ENCODE measurements at places on chromosomes 7 and 10.

DNA sequence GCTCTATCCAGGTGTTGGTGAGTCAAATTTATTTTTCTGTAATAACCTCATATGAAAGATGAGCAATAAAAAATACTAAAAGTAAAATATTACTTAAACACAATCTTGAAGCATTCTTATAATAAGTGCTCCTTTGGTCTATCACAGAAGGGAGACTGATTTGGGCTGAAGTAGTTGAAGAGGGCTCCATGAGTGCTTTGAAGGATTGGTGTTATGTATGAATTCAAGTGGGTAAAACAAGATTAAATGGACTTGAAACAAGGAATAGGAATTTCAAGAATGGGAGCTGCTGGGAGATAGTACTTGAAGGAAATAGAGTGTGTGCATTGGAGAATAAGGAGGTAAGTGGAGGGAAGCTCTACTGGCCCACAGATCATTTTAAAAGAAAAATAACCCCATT is 7.3 kb upstream of the OR2A2 start:
- no peak for DNase-seq

GRCh38 chr7:148079206-148080080 is 511.1 kb upstream of the C7orf33 start:
- DNase-seq: no peak

- DNase-seq: no peak
These were observed 1.3 kb upstream of the ACHE start for GRCh38 chr7:100896732-100897608.

DNA sequence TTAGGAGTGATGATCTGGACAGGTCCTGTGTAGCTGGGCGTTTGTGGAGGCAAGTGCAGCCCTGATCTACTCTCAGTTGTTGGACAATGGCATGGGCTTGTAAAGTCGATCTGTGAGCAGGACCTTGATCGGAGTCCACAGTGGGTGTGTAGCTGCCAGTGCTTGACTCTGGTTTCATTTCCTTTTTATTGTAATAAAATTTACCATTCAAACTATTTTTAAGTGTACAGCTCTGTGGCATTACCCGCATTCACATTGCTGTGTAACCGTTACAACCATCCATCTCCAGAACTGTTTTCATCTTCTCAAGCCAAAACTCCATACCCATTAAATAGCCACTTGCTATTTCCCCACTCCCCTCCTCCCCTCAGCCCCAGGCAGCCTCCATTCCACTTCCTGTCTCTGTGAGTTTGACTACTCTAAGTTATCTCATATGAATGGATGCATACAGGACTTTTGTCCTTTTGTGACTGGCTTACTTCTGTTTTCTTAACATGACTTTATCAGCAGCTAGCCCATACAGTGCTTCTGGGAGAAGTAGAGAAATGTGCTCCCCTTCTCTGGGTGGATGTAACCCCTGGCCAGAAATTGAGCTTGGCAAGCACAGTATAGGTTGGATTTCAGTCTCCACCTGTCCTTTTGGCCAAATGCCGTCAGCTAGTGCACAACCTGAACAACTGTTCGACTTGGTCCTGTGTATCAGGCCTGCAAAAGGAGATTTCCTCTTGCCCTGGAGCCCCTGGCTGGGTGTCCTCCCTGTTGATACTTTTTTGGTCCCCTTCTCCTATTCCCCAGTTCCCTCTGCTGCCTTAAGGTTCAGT is 180.0 kb downstream of the LRMDA start:
- no peak for DNase-seq

DNA sequence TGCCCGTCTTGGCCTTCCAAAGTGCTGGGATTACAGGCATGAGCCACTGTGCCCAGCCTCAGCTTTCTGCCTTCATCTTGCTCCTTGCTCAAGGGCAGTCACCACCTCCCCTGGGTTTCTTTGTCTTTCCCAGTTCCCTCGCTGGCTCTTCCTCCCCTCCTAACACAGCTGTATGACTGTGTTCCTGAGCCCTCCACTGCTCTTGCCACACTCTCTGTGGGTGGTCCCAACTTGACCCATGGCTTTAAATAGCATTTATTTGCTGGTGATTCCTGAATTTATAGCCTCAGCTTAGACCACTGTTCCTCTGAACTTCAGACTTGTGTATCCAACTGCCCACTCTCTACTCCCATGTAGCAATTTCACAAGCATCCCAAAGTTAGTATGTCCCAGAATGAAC is 181.3 kb downstream of the BAMBI start:
- no peak for DNase-seq

GRCh38 chr10:125003146-125003900 is 61.4 kb downstream of the ZRANB1 start:
- DNase-seq: no peak

DNA sequence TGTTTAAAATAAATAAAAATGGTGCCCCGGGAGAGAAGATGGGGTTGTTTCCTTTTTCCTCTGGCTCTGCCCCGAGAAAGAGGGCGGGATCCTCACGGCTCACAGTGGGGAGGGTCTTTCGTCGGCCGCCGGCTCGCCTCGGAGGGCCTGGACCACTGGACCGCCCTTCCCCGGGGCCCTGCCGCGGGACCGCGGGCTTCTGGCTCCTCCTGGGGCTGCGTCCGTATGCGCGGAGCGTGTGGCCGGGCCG is 3.5 kb upstream of the IGF2BP3 start:
- no peak for DNase-seq

DNA sequence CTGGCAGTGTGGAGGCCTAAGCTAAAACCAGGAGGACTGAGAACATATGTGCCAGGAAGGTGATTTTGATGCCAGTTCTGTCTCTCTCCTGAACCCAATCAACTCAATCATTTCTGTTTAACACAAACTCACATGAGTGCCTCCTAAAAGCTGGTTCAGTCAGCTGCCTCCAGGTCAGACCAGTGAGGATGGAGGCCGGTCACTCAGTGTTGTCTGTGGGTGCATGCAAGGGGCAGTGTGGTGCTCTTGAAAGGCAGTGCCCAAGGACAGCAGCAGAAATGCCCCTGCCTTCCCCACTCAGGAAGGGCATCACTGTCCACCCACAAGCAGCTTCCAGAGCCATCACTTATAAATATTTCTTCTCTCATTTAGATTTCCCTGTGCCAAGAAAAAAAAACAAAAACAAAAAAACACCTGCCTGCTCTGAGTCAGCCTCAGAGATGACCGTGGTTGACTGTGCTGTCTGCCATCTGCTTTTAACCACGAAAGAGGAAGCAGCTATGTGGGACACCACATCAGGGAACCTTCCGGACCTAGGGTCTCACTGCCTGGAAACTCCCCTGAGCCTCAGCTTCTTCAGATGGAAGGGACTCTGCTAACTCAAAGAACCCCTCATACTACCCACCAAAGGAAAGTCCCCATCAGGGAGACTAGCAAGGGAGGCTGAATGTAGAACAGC is 39.1 kb downstream of the VOPP1 start:
- DNase-seq: no peak

DNA sequence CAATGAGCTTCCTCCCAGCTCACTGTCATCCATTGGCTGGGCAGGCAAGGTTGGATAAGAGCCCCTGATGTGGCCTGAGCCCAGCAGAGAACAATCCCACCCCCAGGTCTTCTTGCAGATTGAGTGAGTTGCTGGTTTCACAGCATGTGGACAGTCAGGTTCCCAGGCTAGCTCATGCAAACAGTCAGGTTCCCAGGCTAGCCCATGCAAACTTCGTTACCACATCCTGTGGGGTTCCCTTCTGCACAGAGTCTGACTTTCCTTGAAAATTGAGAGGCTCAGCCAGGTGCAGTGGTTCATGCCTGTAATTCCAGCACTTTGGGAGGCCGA is 67.1 kb downstream of the TMEM130 start:
- DNase-seq: no peak

DNA sequence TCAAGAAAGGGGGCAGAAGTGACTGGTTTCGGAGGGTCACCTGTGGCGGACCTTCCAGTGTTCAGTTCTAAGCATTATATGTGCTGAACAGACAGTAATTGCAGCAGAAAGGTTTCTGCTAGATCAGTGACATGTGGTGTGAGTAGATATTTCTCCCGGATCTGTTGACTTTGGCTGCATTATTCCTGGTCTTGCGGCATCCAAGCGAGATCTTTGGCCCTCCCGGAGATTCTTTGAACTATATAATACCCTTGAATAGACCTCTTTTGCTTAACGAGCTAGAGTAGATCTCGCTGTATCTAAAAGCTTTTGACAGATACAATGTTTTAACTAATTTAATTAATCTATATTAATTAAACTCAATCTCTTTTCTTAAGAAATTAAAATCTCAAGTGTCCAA is 99.8 kb downstream of the PTN start:
- DNase-seq: no peak

- no peak for DNase-seq
These were observed 44.0 kb downstream of the LDB3 start for GRCh38 chr10:86712317-86712707.

DNA sequence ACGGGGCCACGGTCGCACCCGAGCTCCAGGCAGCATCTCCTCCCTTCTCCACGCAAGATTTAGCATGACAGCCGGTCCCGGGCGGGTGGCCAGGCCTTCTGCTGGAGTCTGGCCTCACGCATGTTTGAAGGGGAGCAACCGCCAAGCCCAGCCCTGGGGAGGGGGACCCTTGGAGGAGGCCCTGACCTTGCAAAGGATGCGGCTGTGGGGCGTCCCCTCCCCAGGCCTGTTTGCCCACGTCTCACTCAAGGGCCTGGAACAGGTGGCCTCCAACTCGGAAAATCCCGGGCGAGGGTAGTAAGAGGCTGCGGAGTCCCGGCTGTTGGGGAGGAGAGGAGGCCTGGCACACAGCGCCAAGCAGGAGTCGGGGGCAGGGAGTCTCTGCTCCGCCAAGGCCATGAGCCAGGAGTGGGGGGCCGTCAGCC is 50.6 kb upstream of the DPYSL4 start:
- no peak for DNase-seq

DNA sequence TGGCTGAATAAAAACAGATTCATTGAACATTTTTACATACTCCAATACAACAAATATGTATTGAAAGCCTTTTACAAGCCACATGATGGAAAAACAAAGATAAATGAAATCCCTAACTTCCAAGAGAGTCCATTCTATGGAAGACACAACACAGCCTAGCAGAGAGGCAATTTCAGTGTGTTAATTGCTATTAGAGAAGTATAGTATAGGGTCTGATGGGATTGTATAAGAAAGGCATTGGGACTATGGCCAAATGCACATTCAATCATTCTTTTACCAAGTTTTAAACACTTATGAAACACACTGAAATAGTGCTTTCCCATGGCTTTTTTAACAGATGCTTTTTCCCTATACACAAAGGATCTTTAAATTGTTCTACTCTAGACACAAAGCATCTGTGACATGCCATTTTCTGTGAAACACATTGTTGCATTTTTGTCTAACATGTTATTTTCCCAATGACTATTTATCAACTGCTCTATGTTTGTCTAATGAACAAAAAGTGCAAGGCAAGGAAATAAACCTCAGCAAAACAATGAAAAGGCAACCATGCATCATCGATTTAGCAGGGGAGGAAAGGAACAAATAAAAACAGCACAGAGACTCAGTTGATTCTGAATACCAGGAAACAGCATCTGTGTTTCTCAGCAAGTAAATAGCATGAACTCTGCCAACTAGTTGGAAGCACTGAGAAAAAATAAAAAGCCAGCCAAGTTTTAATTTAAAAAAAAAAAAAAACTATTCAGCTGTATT is 42.4 kb upstream of the PHYHIPL start:
- DNase-seq: no peak

DNA sequence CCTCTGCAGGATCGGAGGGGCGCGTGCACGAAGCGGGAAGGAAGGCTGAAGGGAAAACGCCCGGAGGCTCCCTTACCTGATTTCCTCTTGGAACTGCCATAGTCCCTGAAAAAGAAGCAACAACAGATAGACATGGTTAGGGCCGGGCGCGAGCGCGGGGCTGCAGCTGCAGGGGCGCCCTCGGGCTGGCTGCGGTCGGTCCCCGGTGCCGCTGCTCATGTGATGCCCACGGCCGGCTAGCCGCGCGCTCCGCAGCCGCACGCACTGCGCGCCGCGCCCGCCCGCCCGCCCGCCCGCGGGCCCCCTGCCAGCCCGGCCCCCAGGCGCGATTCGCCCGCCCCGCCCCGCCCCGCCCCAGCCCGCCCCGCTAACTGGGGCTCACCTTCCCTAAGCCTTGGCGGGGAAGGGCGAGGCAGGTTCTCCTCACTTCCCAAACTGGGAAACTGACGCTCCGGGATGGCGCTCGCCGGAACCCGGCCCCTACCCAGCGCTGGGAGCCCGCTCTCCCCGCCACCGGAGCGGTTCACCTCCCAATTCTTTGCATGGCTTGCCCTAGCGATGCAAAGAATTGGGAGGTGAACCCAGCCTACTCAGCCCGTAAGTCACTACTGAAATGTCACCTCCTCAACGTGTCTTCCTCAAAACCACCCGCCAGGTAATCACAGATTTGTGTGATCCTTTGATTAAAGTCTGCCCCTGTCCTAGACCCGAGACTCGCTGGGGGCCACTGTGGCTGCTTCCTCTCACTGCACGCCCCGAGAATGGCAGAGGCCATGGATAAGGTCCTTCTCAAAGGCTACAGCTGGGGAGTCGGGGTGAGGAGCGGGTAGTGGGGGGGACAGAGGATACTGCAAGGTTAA is 162.2 kb downstream of the SH3PXD2A start:
- DNase-seq: no peak

DNA sequence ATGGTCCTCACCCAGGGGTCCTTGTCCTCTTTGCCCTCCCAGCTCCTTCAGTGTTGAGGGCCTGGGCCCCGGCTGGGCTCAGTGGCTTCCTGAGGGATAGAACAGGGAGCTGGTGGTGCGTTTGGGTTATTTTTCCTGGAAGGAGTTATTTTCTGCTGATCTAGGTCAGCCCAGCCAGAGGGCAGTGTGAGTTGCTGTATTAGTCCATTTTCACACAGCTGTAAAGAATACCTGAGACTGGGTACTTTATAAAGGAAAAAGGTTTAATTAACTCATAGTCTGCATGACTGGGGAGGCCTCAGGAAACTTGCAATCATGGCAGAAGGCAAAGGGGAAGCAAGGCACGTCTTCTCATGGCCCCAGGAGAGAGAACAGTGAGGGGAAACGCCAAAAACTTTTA is 122.4 kb upstream of the PCBD1 start:
- no peak for DNase-seq

DNA sequence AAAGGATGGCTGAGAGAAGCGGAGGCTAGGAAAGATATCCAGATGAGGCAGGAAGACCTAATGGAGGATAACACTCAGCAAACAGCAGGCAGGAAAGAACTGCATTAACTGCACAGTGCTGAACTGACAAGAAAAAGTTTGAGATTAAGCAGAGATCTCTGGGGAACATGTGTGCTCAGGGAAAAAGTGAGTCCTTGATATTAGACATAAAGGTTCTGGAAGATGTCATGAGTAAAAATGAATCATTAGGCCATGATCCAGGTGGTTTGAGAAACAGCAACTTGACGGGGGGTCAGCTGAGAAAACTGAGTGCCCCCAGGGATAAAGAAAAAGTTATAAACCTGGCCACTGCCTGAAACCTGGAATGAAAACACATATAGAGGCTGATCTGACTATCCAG is 27.3 kb upstream of the ANK3 start:
- no peak for DNase-seq

GRCh38 chr10:12709000-12709401 is 292.5 kb downstream of the CCDC3 start:
- no peak for DNase-seq

- DNase-seq: no peak
These were observed 36.6 kb upstream of the PLPP4 start for GRCh38 chr10:120420421-120420820.
